ENCODE measurements at places on chromosomes 2 and 18. TPM values are rescaled to one million over a fixed set of nuclear protein-coding genes. Genes with fewer than 3 reads are reported as not detected.

DNA sequence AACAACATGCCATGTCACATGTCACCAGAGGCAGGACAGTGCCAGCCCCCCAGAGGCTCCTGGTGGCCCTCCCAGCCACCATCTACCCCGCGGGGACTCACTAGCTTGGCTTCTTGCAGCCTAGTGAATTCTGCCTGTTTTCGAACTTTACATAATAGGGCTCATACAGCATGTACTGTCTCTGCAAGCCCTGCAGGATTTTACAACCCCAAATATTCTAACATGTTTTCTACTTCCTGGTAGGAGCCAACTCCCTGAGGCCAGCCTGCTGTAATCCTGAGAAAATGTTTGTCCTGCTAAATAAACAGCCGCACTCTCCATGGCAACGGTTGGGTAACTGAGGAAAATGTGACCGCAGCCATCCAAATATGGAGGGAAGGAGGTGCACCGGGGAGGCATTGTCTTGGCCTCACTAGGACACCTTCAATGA is 2.7 kb downstream of the PER2 start:
- H3K27me3 ChIP-seq = no peaks in the 10 kb centered on the region
- no peaks in the 10 kb centered on the region for H3K36me3 ChIP-seq
- H3K4me3 ChIP-seq = no peak overlapping the region
- H3K4me1 ChIP-seq = peaks cover 23% of the 10 kb centered on the region
- DNase-seq = peak; percentile 90

DNA sequence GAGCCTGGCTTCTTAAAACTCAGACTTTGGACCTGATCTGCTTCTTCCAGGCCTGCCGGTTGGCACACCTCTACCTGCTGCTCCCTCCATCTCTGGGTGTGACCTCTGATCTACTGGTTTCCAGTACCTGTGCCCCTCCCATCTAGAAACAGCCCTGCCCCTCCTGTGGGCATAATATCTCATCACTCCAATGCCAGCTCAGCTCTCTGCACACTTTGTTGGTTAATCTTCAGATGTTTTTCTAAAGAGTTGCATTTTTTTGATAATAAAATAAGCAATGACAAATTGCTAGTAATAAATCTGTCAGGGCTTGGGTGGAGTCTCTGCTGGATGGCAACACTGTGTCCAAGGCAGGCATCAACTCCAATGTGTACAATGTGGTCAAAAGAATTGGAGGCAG is 89.6 kb upstream of the PPP1CB start:
- no peak overlapping the region for H3K27ac ChIP-seq
- no peak overlapping the region for H3K4me3 ChIP-seq
- no peaks in the 10 kb centered on the region for H3K27me3 ChIP-seq
- H3K36me3 ChIP-seq = no peaks in the 10 kb centered on the region

- H3K27ac ChIP-seq = no peak overlapping the region
- no peaks in the 10 kb centered on the region for H3K27me3 ChIP-seq
These were observed 278.3 kb upstream of the LRATD1 start for GRCh38 chr2:14354231-14354630.

GRCh38 chr2:136916131-136916530 is 150.8 kb downstream of the THSD7B start:
- no peak for DNase-seq
- no peak overlapping the region for H3K27ac ChIP-seq
- no peaks in the 10 kb centered on the region for H3K4me1 ChIP-seq
- H3K4me3 ChIP-seq = no peak overlapping the region
- H3K36me3 ChIP-seq = no peaks in the 10 kb centered on the region

- H3K36me3 ChIP-seq = no peaks in the 10 kb centered on the region
- DNase-seq = no peak
- no peak overlapping the region for H3K27ac ChIP-seq
- H3K27me3 ChIP-seq = no peaks in the 10 kb centered on the region
- no peaks in the 10 kb centered on the region for H3K4me1 ChIP-seq
- H3K4me3 ChIP-seq = no peak overlapping the region
These were observed 177.3 kb downstream of the DYSF start for GRCh38 chr2:71630454-71631328.

GRCh38 chr2:222040333-222040732 is 258.5 kb downstream of the PAX3 start:
- no peaks in the 10 kb centered on the region for H3K36me3 ChIP-seq
- no peak for DNase-seq
- no peak overlapping the region for H3K27ac ChIP-seq
- H3K4me3 ChIP-seq = no peak overlapping the region
- H3K4me1 ChIP-seq = no peaks in the 10 kb centered on the region

- no peaks in the 10 kb centered on the region for H3K27me3 ChIP-seq
- H3K4me1 ChIP-seq = peaks cover 7% of the 10 kb centered on the region
- no peaks in the 10 kb centered on the region for H3K36me3 ChIP-seq
- H3K27ac ChIP-seq = no peak overlapping the region
- H3K4me3 ChIP-seq = no peak overlapping the region
These were observed 476.4 kb upstream of the SPHKAP start for GRCh38 chr2:228657807-228658402.

The NDC80 gene
- 15.4 TPM for total RNA-seq

The THUMPD2 gene
- 13.4 TPM for total RNA-seq
